ENCODE measurements at places on chromosomes 6 and 20.

DNA sequence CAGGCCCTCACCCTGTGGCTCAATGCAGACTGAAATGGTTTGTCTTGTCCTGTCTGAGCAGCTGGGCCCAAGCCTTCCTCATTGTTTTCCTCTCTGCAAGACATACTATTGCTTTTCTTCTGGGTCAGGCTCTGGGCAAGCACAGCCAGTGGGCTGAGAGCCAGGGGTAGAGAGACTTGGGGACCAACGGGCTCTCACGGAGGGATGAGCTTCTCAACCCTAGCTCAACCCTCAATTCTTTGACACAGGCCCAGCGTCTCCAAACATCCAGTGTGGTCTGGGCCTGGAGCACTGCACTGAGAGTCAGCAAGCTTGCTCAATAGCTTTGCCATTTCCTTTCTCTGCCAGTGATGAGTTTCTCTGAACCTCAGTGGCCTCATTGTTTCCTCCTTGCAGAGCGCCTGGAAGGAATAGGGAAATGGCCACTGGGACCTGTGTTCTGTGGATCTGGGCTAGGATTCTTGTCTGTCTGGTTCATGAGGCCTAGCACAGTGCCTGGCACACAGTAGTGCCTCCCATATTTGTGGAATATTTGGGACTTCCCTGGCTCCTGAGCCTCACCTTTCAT lies 9.3 kb downstream of the ANGPT4 start:
- DNase-seq: no peak

- no peak for DNase-seq
Measured at GRCh38 chr20:17807651-17808050, 107.9 kb downstream of the BANF2 start.

- DNase-seq: no peak
Measured at GRCh38 chr20:17177341-17177740, 49.5 kb upstream of the PCSK2 start.

- DNase-seq: peak; percentile 49
Measured at GRCh38 chr20:48657426-48658197, 170.2 kb downstream of the PREX1 start.

DNA sequence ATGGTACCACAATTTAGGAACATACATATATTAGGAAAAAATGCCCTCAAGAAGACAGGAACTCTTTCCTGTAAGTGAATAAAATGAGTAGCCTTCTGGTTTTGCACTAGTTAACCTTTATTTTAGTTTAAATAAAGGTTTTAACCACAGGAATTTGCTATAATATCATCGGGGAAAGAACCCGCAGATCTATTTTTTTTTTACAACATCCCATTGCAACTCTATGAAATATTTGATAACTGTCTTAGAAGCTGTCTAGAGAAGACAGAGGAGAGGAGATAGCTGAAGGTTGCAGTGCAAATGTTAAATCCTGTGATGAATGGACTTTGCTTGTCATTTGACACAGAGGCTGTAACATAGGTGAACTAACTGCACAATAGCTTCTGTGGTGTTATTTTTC lies 69.5 kb downstream of the TINAG start:
- no peak for DNase-seq

- DNase-seq: no peak
Measured at GRCh38 chr20:2387580-2387979, 6.9 kb downstream of the TGM6 start.

- DNase-seq: no peak
Measured at GRCh38 chr6:153081914-153082313, 49.2 kb downstream of the RGS17 start.

Data from stimulated activated CD4-positive, alpha-beta T cell treated with anti-CD3 and anti-CD28 coated beads, Interleukin-15, amount 100 ng/mL, for 48 hours (primary cell).